ENCODE measurements at places on chromosomes 1 and 21.

- no peak for DNase-seq
These were observed 55.1 kb downstream of the MACO1 start for GRCh38 chr1:25485536-25486411.

DNA sequence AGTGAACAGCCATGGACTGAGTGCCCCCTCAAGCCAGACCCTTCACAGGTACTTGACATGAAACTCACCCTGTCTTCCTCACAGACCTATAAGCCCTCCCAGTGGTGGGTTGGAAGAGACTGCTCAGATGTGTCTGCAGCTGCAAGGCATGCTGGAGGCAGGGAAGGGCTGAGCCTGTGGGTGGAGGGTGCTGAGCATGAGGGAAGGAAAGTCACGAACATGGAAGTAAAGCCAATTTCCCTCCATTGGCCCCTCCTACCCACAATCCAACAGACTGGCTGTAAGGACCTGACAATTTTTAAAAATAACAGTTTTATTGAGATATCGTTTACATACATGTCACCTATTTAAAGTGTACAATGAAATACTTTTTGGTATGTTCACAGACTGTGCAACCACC, 44.1 kb downstream of the RCSD1 start:
- no peak for DNase-seq

- no peak for DNase-seq
These were observed 243.5 kb downstream of the TGFB2 start for GRCh38 chr1:218588540-218589172.

DNA sequence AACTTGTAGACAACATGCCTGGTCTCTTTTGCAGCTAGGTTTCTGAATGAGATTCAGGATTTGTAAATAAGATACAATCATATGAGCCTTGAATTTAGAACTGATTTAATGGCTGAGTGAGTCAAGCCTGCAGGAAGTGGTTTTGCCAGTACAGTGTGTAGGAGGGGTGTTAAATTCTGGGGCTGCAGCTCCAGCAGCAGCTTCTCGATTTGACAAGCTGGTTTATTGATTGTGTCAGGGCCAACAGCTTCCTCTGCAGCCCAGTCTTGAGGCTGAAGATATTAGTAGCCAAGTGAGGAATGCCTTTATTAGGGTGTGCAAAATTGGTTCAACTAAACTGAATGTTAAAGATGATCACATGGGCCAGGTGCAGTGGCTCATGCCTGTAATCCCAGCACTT, 11.5 kb upstream of the PLA2G5 start:
- DNase-seq, result peak; percentile 74

GRCh38 chr1:205141236-205142101, 19.7 kb upstream of the RBBP5 start:
- DNase-seq, result peak; percentile 78

DNA sequence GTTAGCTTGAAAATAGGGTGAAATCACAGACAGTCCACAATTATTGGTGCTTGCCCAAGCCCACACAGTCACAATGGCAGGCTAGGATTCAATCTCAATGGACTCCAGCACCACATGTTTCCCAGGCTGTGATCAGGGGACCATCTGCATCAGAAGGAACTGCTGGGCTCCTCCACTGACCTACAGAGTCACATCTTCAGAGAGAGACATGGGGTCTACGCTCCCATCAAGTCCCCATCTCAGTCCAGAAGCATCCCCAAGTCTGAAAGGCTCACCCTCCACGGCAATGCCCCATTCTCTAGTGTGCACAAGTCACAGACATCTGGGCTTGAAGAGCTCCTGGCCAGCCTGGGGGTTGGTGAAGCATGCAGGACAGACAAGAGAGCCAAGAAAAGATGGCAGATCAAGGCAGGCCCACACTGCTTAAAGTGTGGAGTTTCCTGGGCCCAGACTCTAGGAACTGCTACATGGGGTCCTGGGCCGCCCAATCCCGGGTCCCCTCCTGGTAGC, 262.5 kb downstream of the NPHP4 start:
- no peak for DNase-seq

DNA sequence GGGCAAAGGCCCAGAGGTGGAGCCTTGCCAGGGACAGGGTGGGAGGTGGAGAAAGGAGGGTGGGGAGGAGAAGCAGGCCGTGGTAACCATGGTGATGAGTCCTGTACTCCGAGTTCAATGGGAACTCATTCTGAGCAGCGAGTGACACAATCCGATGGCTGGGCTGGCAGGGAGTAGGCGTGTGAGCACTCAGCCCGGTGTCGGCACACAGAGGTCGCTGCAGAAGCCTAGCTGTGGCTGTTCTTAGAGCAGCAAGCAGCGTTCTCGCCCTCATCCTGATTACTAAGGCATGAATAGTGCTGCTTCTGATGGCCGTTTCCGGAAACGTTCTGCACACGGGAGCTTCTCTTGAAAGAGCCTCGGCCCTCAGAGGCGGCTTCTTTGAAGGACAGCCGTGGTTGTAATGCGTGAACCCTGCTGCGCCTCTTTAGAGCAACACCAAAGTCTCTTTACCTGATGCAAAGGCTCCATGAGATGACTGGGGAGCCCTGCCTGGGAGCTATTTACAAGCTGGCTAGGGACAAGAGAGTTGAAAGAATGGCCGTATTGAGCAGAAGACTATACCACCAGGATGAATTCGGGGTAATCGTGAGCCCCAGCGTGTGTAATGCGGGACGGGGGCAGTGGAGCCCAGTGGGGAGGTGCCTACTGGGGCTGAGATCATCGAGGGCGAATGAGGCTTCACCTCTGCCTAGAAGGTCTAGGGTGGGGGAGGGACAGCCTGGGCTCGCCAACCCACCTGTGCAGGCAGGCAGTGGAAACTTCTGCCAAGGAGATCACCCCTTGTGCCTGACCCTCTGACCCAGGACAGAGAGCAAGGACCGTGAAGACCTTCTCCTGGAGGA, 72.8 kb upstream of the PAX7 start:
- peak; percentile 41 for DNase-seq

GRCh38 chr1:162159515-162159914, 90.0 kb downstream of the NOS1AP start:
- no peak for DNase-seq

DNA sequence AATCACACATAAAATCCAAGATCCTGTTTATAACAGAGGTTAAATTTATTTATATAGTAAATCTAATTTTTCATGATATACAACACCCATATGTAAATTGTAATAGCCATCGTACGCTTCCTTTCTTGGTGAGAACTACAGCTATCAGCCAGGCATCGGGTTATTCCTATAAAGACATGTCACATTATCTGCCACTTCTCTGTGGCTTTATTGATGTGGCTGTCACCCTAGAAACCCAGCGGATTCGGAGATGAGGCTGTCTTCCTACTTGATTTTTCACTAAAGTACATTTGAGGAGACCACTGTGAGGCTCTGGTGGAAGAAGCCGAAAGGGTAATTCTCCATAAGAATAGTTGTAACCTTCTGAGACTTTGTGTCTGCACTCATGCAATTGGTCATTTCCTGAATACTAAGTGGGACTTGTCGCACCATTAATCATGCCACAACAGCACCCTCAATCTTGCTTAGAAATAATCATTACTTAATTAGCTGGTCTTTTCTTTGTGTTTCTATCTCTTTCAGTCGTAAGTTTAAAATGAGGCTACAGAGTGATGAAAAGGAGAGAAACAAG, 106.0 kb downstream of the NTNG1 start:
- DNase-seq, result no peak
